Endothelial cell (in vitro differentiated cells): ENCODE measurements at places on chromosomes 5 and 9.

GRCh38 chr9:129458663-129459546 is 162.0 kb downstream of the C9orf50 start:
- DNase-seq, result peak; percentile 29

DNA sequence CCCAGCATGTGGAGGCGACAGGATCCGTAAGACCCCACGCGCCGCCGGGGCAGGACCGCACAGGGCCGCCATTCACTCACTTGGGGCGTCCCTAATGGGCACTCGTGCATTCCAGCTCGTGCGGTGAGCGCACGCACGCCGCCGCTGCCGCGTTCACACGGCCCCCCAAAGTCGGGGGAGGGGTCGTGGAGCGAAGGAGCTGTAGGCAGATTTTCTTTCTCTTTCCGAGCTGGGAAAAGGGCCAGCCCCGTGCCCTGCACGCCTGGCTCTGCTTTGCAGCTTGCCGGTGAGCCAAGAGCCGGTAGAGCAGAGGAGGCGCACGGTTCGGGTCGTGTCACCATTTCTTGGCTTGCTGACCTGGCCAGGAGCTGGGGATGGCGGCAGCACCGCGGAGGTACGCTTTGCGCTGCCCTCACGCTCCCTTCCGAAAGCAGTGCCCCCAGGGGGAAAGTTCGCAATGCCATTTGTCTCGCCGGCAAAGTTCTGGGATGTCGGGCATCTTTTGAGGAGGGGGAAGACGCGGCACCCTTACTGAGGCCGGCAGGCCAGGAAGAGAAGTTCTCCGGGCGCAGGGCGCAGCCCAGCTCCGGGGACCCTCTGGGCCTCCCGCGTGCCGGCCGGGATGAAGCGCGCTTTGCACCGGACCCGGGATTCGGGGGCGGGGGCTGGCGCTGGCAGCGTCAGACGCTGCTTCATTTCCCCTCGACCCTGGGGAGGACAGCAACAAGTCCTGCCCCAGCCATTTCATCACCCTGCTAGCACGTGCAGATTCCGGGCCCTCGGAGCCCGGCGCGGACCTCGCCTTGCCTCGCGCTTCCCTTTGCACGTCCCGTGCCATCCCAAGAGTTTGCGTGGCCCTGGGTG is 898 bp downstream of the STC2 start:
- peak; percentile 32 for DNase-seq

DNA sequence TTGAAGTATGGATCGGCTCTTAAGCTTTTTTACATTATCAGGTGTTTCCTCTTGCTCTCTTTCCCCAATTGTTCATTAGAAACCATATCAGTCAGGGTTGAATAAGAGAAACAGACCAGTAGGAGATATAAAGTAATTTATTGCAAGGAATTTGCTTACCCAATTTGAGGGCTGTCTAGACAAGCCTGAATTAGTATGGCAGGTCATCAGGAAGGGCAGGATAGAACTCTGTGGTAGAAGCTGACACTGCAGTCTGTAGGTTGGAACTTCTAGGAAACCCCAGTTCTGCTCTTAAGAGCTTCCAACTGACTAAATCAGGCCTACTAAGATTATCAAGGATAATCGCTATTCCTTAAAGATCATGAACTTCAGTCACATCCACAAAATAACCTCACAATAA is 24.3 kb downstream of the ISOC1 start:
- DNase-seq, result no peak

- no peak for DNase-seq
Observed at GRCh38 chr5:32278406-32278805, 34.3 kb downstream of the MTMR12 start.

- DNase-seq, result no peak
Observed at GRCh38 chr9:135023088-135023785, 64.2 kb upstream of the OLFM1 start.

GRCh38 chr9:2758162-2758897 is 41.0 kb downstream of the KCNV2 start:
- DNase-seq, result no peak
